HCEC 1CT (cell line): ENCODE measurements at places on chromosomes 11 and 22.

DNA sequence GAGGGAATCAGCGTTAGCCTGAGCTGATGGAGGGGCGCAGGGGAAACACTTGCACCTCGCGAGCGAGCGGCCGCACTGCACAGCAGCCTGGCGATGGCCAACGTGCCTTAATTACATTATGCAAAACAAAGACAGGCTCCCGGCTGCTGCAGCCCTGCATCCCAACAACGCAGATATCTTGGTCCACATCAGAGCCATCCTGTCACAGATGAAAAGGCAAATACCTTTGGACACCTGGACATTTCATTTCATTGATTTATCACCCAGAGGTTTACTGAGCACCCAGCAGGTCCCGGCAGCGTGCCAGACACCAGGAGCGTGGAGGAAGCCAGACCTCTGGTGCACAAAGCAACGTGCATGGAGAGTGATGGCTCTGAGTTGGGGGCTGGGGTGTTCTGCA is 843.0 kb downstream of the TBC1D22A start:
- no peak for DNase-seq

DNA sequence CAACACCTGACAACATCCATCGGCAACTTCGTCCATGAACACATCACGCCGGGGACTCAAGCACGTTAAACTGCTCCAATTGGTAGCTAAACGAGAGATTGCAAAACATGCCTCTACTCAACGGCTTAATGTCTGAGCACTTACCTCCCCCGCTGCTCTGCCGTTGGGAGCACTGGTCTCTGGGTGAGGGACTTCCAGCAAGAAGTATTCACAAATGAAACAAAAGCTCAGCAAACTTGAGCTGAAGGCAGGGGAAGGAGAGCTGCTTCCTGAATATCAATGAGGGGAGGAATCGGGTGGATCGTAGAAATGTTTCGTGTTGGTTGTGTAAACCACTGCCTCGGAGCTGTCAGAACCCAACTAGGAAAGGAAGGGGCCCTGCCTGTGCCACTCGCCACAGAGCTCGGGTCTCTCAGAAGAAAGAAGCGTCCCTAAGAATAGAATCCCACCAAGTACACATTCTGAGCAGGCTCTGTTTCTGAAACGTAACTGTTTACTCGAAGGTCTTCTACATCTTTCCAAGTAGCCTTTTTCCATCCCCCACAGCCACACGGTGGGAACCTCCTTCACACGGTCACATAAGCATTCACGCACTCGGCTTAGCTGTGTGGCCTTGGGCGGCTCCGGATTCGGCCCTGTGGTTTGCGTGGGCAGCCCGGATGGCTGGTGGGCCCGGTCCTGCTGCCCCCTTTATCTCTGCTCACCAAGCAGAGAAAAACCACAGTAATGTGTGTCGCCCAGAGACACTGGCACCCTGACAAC is at the start of gene MLC1:
Gene MLC1 (minus strand): TSS at position 216 of the 762 bp plus-strand sequence. CDS start 524 bp downstream, outside the sequence.
- no peak for DNase-seq

- no peak for DNase-seq
Observed at GRCh38 chr11:20161923-20162744, 1.9 kb upstream of the DBX1 start.

GRCh38 chr22:46381142-46381541 is 45.6 kb downstream of the TRMU start:
- peak; percentile 5 for DNase-seq

GRCh38 chr11:92511522-92512203 is 287.0 kb downstream of the FAT3 start:
- no peak for DNase-seq

DNA sequence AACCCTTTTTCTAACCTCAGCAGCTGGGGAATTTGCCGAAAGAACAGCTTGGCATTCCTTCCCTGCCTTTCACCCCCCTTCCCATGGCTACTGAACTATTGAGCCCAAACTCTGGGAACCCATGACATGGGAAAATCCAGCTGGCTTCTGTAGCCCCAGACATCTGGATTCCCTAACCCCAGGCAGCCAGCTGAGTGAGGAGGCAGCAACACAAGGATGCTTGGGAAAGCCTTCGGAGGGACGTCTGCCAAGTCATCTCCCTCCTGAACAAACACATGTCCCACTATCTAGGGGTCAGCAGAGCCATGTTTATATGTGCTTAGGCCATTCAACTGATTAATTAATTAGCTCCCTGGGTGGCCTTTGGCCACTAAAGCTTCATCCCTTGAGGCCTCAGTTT is 21.6 kb downstream of the LRRC55 start:
- DNase-seq = peak; percentile 8

- peak; percentile 25 for DNase-seq
Observed at GRCh38 chr11:96969251-96969650, 579.4 kb downstream of the JRKL start.

DNA sequence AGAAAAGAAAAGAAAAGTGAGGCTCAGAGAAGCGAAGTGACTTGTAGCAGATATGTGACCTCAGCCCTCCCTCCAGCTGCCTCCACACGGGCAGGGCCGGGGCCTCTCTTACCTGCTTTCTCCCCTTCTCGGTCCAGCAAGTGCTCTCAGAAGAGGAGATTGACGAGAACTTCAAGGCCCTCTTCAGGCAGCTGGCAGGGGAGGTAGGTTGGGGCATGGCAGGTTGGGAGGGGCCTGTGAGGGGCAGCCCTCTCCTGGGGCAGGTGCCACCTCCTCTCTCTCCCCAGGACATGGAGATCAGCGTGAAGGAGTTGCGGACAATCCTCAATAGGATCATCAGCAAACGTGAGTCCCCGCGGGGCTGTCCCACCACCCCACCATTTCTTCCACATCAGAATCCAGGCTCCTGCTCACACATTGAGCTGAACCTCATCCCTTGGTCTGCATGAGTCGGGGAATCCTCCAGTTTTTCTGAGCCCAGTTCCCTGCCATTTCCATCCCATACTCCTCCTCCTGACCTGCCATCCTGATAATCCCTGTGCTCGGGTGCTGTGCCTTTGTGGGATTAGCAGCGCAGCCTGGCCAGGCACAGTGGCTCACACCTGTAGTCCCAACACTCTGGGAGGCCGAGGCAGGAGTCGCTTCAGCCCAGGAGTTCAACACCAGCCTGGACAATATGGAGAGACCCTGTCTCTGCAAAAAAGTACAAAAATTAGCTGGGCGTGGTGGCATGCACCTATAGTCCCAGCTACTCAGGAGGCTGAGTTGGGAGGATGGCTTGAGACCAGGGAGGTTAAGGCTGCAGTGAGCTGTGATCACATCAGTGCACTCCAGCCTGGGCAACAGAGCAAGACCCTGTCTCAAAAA is 26.4 kb downstream of the CAPN1 start:
- no peak for DNase-seq

DNA sequence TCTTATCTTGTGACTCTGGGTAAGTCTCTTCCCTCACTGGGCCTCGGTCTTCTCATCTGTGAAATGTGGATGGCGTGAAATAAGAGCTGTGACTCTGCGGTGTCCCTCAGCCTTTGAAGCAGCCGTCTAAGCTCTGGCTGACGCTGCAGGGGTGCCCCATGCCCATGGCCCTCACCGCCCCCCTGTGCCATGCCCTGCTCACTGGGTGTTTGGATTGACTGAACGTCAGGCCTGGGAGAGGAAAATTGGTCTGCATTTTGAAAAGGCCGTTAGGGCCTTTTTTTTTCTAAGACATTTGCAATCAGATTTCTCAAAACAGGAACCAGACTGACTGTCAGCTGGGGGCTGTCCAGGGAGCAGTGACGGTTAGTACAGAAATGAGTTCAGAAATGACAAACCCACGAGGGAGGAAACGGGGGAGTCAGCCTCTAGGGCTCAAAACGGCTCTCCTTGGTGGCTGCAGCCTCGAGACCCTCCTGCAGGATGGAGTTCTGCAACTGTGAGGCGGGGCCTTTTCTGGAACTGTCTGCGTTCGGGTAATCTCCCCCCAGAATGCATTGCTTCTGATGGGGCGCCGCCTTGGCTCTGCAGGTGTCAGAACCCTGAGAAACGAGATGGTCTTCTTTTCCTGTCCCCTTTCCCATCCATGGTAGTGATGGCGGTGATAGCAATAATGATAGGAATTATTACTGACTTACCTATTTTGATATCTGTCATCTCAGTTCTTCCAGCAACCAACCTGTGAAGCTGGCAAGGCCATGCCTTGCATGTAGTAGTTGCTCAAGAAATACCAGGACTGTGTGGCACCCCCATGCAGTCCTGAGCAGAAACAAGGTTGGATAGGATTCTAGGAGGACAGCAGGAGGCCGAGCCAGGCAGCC is 2.0 kb downstream of the GRK2 start:
- DNase-seq = no peak

GRCh38 chr11:62547691-62548281 is 1.2 kb upstream of the AHNAK start:
- no peak for DNase-seq

- no peak for DNase-seq
Observed at GRCh38 chr22:22787151-22787550, 100.5 kb upstream of the IGLL5 start.

DNA sequence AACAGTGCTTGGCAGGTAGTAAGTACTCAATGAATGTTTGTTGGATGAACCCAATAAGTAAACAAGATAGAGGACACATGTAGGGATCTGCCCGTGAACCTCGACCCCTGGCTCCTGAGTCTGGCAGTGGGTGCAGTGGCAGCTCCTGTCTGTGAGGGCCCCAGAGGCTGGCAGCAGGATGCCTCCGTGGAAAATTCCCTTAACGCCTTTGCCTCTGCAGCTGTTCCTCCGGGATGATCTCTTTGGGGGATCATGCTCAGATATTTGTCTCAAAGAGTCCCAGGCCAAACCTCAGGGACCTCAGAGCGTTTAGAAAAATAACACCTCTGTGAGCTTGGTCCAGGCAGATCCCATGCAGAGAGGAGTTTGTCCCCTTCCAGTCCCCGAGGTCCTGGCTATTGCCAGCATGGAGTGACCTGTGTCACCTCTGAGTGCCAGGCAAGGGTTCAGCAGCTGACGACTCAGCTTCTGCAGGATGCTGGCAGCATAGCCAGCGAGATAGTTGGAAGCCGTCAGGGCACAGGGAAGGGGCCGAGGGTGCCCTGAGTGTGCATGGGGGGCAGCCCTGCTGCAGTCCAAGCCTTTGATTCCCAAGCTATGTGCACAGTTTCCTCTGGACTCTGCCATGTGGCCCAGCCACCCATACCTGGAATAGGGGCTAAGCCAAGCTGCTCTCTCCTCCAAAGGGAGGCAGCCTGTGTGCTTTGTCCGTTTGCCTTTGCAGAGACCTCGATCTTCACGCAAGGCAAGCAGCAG is 613 bp upstream of the MCHR1 start:
- DNase-seq = no peak

- no peak for DNase-seq
Observed at GRCh38 chr11:46903846-46904245, 14.5 kb downstream of the LRP4 start.

DNA sequence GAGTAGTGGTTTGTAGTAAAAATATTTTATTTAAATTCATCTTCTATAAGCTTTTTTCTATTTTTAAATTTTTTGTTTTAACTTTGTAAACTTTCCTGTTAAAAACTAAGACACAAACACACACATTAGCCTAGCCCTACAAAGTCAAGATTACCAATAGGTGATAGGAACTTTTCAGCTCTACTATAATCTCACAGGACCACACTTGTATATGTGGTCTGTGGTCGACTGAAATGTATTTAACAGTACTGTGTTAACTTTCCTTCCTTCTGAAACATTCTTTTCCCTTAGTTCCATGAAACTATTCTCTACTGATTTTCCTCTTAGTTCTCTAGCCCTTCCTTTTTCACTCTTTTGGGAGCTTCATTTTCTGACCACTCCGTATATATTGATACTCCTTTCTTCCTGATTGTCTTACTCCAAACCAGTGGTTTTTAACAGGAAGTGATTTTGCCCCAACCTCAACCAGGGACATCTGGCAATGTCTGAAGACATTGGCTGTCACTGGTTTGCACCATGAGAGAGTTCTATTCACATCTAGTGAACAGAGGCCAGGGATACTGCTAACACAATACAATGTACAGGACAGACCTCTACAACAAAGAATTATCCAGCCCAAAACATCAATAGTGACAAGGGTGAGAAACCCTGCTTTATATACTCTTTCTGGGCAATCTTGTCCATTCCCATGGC is 8.8 kb downstream of the ZW10 start:
- no peak for DNase-seq

DNA sequence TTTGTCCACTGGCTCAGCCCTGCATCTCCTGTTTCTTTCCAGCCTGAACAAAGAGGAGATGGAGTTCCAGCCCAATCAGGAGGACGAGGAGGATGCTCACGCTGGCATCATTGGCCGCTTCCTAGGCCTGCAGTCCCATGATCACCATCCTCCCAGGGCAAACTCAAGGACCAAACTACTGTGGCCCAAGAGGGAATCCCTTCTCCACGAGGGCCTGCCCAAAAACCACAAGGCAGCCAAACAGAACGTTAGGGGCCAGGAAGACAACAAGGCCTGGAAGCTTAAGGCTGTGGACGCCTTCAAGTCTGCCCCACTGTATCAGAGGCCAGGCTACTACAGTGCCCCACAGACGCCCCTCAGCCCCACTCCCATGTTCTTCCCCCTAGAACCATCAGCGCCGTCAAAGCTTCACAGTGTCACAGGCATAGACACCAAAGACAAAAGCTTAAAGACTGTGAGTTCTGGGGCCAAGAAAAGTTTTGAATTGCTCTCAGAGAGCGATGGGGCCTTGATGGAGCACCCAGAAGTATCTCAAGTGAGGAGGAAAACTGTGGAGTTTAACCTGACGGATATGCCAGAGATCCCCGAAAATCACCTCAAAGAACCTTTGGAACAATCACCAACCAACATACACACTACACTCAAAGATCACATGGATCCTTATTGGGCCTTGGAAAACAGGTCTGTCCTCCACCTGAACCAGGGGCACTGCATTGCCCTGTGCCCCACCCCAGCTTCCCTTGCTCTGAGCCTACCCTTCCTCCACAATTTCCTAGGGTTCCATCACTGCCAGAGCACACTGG is 5.0 kb downstream of the FTH1 start:
- no peak for DNase-seq

GRCh38 chr11:2991452-2992233 is 486 bp downstream of the NAP1L4 start:
- peak; percentile 28 for DNase-seq

DNA sequence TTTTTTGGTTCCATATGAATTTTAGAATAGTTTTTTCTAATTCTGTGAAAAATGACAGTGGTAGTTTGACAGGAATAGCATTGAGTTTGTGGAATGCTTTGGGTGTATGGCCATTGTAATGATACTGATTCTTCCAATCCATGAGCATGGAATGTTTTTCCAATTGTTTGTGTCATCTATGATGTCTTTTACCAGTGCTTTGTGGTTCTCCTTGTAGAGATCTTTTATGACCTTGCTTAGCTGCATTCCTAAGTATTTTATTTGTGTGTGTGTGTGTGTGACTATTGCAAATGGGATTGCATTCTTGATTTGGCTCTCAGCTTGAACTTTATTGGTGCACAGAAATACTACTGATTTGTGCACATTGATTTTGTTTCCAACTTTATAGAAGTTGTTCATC is 3.0 kb upstream of the CSF2RB start:
- no peak for DNase-seq
